PC-3 (cell line): ENCODE measurements at places on chromosomes 3 and 15.

DNA sequence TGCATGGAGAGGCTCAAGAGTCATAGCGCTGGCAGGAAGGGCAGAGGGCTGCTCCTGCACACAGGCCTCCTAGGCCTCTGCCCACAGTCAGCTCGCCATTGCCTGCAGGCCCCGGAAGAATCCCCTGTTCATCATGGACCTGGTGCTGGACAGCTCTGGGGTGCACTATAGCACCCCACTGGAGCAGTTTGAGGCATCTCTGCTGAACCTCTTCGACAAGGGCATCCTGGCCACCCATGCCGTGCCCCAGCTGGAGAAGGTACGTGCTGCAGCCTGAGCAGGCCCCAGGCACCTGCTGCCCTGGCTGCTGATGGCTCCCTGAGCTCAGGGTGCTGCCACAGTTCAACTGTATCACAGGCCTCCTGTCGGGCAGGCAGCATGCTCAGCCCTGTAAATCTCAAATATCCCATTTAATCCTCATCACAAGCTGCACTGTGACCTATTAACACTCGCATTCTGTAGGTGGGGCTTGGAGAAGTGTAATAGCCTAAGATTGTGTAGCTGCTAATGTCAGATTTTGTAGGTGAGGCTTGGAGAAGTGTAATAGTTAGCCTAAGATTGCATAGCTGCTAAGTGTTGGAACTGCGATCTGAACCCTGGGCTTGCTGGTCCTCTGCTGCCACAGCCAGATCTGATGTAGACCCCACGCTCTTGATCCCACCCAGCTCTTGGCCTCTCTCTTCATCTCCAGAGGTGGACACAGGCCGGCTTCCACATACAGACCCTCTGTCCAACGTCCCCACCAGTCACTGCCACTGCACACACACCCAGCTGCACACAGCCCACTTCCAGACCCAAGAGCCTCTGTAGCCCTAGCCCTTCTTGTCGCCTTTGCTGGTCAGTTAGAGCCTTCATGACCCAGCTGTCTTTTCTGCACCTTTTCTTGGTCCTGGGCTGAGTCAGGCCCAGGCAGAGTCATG lies 31.9 kb downstream of the DNAH1 start:
- no peak for DNase-seq

- DNase-seq = no peak
Observed at GRCh38 chr3:112689989-112690388, 49.0 kb upstream of the CCDC80 start.

DNA sequence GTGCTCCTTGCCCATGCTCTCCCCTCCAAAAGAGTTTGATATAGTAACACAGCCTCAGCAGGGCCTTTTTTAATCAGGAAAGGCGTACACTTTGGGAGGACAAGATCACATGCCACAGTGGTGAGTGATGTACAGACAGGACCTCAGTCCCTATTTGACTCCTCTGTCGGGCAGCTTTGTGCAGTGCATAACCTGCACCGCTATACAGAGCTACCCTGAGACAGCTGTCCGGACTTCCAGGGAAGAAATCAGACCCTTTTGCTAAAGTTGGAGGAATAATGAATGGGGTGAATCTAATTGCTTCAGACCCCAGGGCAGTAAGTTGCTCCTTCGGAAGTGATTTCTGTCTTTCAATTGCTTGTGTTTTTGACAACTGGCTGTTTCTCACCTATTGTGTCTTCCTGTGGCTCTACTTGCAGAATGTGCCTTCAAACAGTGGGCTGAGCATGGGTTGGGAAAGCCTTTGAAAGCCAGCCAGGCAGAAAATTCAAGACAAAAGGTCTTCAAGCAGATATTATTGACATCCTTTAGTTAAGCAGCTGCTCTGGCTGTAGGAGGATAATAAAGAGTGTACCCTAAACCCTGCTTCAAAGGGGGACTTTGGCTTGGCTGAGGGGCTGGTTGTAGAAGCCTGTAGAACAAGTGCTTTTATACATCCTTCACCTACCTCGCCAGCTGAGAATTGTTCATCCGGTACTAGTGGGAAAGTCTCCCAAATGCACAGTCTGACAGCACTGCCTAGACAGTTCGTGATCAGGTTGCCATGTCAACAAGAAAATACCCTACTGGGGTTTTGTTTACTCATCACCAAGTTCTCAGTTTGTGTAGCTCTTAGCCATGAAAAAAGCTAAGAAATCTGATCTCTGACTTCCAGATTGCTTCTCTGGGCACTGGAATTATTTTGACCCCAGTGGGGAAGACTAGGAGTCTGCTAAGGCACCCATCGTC lies 35.1 kb downstream of the SNTN start:
- no peak for DNase-seq

DNA sequence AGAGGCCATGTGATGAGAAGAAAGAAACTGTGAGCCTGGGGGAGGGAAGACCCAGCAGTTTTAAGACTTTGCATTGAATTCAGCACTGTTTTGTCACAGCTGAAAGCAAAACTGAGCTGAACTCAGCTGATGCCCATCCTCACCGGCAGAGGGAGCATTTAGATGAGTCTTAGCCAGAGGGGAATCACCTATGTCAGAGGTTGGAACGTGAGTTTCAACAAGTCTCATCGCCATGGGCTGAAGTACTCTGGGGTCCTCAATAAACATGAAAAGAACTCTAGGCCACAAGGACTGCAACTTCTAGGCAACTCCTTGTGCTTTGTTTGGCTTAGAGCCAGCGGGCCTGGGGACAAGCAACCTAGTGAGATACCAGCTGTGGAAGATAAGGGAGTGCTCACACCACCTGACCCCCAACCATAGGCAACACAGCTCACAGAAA lies 324.5 kb downstream of the TBL1XR1 start:
- peak; percentile 76 for DNase-seq

- no peak for DNase-seq
Observed at GRCh38 chr3:72698154-72698917, 149.9 kb downstream of the SHQ1 start.

DNA sequence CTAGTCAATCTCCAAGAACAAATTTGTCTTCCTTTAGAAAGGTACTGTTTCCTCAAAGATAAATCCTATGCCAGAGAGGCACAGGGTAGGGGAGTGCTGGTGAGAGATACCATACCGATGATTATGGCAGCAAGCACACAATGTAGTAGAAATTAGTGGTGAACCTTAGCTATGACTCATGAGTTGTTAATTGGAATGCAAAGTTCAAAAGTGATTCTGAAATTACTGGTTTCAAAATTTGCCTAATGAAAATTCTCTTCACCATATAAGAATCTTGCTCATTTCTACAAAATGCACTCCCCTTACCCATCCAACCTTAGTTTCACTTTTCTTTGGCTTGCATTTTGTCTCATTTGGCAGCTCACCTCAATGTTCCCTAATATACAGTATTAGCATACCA lies 139.5 kb upstream of the SLC2A2 start:
- DNase-seq = no peak

DNA sequence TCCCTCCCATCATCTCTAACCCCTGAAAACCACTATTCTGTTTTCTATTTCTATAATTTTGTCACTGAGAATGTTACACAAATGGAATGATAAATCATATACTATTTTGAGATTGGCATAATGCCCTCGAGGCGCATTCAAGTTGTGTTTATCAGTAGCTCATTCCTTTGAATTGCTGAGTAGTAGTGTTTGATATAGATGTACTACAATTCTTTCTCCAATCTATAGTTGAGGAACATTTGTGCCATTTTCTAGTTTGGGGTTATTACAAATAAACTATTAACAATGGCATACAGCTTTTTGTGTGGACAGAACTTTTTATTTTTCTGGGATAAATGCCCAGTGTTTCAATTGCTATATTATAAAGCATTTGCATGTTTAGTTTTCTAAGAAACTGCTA lies 86.0 kb downstream of the CCR1 start:
- DNase-seq = no peak

- no peak for DNase-seq
Observed at GRCh38 chr3:184237807-184238206, 8.4 kb downstream of the VWA5B2 start.

GRCh38 chr3:3027976-3028567 lies 82.1 kb downstream of the IL5RA start:
- DNase-seq = no peak

DNA sequence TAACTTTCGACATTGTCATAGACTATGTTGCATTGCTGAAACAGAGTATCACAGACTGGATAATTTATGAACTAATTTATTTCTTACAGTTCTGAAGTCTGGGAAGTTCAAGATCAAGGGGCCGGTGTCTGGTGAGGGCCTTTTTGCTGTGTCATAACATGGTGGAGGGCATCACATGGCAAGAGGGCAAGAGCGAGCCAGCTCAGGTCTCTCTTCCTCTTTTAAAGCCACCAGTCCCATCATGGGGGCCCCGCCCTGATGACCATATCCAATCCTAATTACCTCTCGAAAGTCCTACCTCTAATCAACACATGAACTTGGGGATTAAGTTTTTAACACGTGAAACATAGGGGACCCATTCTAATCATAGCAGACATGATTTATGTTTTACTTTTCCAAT lies 33.5 kb upstream of the DCUN1D1 start:
- DNase-seq = no peak

DNA sequence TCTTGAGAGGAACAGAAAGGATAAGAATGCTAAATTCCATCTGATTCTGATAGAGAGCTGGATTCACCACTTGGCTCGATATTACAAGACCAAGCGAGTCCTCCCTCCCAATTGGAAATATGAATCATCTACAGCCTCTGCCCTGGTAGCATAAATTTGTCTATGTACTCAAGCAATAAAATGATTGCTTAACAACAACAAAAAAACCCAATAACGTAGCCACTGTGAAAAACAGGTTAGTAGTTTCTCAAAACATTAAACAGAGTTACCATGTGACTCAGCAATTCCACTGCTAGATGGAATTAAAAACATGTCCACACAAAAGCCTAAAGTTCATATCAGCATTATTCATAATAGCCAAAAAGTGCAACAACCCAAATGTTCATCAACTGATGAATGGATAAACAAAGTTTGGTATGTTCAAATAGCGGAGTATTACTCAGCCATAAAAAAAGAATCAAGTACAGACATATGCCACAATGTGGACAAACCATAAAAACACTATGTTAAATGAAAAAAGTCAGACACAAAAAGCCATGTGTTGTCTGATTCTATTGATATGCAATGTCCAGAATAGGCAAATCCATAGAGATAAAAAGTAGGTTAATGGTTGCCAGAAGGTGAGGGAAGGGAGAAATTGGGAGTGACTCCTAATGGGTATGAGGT lies 16.8 kb downstream of the BCL2L10 start:
- DNase-seq = peak; percentile 95

DNA sequence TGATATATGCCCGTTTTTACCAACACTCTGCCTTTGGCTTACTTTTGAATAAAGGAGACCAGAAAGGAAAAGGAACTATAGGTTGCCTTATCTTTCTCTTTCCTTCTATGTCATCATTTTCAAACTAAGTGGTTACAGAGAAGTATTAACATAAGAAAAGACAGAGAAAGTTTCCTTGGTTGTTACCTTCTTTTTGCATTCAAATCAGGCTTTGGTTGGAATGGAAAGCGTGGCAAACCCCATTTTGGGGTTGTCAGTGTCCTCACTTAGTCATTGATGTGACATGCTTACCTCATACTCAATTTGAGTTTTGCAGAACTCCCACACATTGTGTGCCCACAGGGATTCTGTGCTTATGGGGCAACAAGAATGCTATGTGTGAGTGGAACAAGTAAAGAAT lies 3.7 kb upstream of the THRB start:
- no peak for DNase-seq

- peak; percentile 81 for DNase-seq
Observed at GRCh38 chr3:184284696-184285095, 8.9 kb downstream of the ECE2 start.

DNA sequence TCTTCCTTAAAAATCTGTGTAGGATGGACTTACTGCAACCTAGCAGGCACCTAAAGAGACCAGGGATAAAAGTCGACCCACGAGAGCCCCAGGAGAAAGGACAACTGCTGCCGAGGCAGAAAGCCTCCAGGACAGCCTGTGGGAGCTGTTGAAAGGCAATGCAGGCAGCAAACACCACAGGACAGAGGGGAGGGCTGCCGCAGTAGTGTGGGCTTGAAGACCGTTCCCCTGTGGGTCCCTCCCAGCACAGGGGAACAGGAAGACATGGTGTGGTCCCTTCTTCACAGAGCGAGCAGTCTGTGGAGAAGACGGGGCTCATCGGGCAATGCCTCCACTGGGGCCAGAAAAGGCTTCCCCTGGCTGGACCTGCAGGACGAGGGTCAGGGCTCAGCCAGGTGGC lies 58.5 kb upstream of the GATA2 start:
- DNase-seq = no peak

DNA sequence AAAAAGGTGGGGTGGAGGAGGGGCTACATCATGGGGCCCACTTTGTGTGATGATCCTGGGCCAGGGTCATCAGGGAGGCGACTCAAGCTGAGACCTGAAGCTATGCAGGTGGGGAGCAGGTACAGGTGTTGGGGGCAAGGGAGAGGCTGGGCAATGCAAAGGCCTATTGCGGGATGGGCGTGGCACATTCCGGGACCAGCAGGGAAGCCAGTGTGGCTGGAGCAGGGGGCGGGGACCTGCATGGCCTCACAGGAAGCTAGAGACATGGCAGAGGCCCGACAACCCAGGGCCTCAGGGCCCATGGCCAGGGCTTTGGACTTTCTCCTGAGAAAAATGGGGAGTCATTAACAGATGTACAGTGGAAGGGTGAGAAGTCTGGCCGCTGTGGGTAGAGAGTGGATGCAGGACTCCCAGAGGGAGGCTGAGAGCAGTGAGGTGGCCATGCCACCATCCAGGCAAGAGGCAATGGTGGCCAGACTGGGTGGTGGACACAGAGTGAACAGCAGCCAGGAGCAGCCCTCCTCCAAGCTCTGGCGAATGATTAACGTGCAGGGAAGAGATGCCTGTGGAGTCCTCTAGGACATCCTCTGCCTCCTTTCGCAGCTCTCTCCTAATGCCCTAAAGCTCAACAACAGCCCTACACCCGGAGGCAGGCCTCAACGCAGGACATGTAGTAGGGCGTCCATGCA lies 122.6 kb upstream of the ATP2B2 start:
- DNase-seq = no peak

GRCh38 chr15:99475754-99476412 lies 89.9 kb upstream of the MEF2A start:
- DNase-seq = no peak

- DNase-seq = no peak
Observed at GRCh38 chr3:99418709-99419108, 219.7 kb upstream of the COL8A1 start.

GRCh38 chr3:138825336-138825735 lies 9.4 kb downstream of the PIK3CB start:
- DNase-seq = no peak

GRCh38 chr3:14512281-14512941 lies 27.7 kb downstream of the GRIP2 start:
- DNase-seq = no peak

DNA sequence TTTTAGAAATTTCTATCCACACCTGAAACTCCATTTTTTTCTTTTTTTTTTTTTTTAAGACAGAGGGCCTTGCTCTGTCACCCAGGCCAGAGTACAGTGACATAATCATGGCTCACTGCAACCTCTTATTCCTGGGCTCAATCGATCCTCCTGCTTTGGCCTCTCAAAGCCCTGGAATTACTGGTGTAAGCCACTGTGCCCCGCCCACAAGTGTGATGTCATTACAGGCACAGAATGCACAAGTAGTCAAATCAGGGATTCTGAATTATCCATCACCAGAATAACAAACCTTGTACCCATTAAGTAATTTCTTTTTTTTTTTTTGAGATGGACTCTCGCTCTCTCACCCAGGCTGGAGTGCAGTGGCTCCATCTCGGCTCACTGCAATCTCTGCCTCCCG lies 1.9 kb downstream of the UQCRC1 start:
- DNase-seq = no peak
